ENCODE measurements at places on chromosomes 2 and 18.

DNA sequence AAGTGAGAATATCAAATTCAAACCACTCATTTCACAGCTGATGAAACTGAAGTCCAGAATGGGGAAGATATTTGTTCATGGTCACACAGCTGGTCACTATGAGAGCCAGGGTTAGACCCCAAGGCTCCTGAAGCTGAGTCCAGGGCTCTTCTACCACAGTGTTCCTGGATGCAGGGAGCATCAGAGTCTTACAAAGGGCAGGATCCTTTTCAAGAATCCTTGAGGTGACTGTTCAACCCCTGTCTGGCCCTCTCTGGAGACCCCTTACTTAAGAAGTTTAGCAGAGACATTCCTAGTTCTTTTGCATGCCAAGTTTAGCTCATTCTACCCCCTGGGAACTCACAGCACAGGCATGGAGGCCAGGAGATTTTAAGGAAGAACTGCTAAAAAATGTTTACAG, 15.7 kb downstream of the PROKR1 start:
- no peak for DNase-seq

DNA sequence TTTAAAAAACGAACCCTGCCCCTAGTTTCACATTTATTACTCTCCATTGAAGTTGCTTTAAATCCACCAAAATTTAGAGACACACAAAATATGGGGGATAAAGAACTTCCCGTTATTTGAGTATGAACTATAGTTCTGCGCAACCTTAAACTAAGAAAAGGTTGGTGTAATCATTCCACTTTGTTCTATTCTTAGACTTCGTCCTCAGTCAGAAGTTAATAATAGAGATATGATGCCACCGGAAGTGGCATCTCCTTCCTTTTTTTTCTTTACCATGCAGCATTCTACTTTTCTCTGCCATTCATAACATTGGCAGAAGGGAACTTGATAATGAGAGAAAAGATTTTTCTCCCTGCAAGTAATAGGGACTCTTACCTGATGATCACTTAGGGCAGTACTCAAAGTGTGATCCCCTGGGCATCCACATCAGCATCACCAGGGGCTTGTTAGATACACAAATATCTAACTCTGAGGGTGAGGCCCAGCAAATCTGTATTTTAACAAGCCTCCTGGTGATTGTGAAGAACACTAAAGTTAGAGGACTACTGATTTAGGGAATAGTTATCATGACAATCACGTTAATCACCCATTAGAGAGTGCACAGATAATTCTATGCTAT, 147.7 kb upstream of the DTNA start:
- no peak for DNase-seq

- no peak for DNase-seq
Measured at GRCh38 chr2:19690429-19690828, 211.4 kb downstream of the TTC32 start.

DNA sequence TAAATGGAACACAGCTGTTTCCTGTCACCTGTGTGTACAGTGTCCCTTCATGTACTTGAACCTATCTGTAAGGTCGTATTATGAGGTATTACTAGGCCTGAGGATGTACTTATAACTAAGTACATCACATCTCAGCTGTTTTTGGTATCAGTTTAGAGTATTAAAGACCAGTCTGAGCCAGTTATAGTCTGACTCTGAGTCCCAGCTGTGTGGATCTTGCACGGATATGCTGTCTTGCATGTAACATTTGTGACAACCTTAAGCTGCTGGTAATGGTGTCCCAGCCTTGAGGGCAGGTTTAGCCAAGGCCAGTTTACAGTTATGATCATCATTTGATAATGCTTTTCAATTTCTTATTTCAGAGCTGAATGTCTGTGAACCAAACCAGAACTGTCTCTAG, 496.3 kb downstream of the SLC4A3 start:
- DNase-seq = no peak

- DNase-seq = no peak
Measured at GRCh38 chr2:106542746-106543359, 55.7 kb downstream of the CD8B2 start.

DNA sequence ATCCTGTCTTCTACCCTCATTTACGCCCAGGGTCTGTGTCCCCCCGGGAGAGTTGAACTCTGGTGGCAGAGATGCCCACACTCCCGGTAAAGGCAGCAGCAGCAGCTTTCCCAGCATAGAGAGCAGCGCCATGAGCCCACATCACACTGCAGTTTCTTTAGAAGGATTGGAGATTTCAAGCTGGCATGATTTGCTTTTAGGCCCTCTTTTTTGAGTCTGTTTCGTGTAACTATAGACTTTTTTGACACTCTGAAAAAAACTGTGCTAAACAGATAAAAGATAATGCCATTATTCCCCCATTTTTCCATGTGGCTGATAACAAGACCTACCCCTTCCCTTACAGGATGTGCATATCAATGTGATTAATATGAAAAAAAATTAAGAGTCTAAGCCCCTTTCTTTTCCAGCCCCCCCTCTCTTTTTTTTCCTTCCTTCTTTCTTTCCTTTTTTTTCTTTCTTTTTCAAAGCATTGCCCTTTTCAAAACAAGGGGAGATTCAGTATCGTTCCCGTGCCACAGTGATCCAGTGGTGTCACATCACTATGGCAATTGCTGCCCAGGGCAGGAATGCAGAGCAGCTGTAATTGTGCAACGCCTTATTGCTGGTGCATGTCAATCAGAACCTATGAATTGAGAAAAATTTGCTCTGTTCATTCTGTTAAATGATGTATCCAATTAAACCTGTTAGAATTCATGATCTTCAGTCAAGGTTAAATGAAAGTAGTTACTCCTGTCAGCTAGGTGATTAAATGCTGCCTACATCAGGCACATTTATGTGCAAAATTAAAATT, 104.5 kb downstream of the CDCA7 start:
- DNase-seq = no peak

DNA sequence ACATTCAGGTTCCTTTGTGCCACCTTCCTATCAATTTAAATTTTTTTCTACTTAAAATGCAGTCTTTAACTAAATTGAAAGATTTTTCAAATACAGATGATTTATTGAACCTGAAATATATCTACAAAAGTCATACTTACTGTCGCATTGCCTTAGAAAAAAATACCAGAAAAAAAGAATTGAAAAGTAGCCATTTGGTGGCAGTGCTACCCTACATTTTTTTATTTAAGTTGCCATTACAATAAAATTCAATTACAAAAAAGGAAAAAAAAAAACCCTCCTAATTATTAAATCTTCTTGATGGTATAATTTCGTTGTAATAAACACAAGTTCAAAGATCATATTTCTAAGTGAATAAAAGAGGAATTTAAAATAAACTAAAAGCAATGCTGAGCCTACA, 43.4 kb downstream of the DSC3 start:
- DNase-seq = no peak

GRCh38 chr2:191650896-191651773, 26.8 kb upstream of the NABP1 start:
- DNase-seq = no peak

GRCh38 chr18:26893996-26894395, 28.5 kb upstream of the AQP4 start:
- no peak for DNase-seq

DNA sequence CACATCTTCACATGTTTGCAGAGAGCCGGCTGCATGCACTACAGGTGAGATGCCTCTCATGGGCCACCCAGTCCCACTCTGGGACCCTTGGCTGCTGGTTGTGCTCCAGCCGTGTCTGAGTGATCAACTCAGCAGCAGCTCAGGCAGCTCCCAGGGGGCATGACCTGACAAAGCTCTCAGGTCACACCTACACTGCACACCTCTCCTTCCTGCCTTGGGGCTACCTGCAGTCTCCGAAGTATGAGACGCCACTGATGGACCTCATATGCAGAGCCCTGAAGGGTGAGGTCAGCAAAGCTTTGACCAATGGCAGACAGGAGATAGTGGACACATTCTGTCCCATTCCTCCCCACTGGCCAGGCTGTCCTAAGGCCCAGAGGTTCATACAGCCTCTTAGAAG, 51.4 kb downstream of the LBH start:
- DNase-seq = no peak

GRCh38 chr2:110677080-110677479, 783 bp downstream of the BUB1 start:
- no peak for DNase-seq

DNA sequence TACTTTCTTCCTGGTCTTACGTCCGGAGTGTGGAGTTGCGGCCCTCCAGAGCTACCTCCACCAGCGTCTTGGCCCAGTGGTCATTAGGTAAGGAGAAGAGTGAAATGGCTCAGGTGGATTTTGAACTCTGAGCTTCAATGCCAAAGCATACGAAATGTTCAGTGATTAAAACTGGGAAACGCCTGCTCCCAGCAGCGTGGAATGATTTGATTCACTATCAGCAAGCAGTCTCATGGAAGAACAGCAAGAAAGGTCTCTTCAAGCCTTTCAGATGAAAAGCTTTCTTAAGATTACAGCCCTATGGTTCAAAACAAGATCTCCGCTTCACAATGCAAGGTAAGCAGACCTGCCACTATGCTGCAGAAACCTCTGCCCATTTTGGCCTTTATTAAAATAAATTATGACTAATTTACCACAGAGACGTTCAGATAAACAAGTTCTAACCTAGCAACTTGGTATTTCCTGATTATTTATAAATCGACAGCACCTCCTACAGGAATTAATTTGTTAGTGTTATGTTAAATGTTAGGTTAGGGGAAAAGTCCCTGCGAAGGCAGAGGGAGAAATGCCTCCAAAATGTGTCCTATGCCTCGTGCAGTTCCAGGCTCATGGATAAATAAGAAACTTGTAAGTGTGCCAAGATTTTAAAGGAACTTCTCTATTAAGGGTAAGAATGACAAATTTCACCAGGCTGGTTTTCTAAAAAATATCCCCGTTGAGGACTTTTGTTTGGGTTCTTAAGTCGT, 10.1 kb downstream of the SP9 start:
- DNase-seq = no peak

DNA sequence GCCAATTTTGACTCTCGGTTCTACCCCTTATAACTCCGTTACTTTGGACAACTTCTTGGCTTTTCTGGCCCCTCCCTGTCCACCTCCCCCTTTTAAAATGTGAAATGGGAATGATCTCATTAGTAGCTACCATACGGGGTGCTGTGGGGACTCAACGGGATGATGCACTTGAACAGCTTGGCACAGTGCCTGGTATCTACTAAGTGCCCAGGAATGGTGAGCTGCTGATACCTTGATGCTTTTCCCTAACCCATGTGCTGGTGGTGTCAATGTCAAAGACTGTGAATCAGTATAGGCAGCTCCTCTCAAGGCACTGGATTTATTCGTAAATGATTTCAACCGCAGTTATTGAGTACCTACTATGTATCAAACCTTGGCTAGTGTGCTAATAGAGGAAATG, 204.2 kb downstream of the LOXHD1 start:
- no peak for DNase-seq

DNA sequence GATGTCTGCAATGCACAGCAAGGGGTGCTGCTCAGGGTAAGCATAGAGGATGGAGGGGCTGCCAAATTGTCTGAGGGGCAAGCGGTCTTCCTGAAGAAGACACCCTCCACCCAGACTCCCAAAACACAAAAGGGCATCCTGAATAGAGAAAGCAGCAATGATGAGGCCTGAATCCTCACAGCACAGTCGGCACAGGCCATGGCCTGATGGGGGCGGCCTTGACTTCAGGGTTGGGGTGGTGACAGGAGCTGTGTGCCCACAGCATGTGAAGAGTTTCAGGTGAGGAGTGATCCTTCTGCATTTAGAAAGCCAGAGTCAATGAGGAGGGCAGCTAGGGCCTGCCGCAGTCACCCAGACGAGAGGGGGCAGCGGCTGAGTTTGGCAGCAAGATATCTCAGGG, 159.4 kb downstream of the GALNT14 start:
- no peak for DNase-seq

DNA sequence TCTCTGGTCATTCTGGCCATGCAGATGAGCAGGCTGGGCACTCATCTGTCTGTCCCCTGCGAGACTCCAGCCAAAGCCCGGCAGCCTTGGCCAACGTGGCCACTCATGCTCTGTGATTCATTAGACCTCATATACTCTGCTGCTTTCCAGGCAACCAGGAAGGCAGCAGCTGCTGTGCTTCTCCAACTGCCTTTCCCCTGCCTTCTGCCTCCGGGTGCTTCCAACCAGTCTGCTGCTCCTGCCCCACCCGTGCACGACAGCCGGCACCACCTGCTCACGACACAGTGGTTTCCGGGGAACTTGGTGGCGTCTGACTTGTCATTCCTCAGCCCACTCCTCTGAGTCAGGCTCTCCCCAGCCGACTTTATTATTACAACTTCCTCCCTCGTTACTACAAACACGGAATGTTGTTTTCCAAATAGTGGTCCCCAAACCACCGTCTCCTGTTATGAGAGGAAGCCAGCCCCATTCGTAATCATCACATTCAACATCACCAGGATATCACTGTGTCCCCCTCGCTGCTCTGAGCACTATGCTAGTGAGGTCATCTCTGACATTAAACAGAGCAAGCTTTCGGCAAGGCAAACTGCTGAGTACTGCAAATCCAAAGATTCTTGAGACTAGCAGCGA, 392.4 kb downstream of the ALK start:
- no peak for DNase-seq

DNA sequence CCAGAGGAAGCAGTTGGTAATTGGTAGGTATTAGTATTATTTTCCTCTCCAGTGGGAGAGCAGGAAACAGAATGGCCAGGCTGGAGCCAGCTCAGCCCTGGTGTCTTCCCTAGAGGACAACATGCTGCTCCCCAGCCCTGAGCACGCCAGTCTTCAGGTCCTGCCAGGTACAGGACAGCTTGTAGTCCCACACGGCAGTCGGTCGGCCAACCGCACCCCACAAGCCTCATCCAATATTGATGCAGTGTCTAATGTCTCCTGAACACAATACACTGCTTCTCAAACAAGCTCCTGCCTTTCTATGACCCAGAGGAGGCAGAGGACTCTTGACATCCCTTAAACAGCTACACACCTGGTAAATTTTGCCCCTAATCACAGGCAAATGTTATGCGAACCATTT, 71.0 kb upstream of the PPP1CB start:
- DNase-seq = no peak

DNA sequence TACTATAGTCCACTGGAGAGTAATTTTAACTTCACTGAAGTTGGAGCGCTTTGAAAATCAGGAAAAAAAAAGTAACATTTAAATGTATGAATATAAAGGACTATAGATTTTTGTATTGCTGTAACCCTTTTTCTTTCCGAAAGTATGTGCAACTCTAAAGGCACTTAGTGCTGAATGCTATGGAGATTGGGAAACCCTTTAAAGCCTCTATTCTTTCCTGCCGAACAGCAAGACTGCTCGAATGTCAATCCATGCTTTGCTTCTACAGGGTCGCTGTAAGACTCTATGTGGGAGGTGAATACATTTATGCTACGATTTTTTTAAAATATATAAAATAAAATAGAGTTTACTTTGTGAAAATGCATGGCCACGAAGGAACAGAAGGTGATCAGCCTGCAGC, 825 bp downstream of the GRB14 start:
- DNase-seq = no peak
